ENCODE measurements at places on chromosomes 5 and 9.

GRCh38 chr9:133799716-133800115 lies 61.6 kb upstream of the SARDH start:
- DNase-seq: no peak

DNA sequence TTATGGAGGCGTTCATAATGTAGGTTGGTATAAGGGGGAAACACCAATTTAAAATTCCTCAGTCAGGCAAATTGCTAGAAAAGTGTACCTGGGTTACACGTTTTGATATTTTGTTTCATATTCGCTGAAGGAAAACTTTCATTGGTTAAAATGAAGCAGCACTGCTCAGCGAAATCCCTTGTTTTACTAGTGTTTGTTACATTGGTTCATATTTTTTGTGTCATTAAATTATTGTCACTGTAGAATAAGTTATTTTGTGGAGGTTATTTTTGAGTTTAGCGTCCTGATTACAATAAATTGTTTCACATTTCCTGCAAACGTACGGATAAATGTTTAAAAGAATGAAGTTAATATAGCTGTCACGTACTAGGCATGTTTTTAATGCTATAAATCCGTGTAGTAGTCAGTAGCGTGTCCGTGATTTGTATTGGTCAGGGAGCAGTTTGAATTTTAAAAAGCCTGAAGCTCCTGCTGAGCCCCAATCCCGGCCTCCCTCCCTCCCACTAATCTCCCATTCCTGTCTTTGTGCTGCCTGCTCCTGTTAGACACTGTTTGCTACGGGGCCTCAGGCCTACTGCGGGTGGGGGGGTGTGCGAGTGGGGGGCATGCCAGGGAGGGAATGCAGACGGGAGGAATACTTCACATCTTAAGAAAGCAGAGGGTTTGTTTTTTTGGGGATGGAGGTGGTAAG lies 2.0 kb downstream of the NIPBL start:
- no peak for DNase-seq

GRCh38 chr5:31383734-31384133 lies 148.2 kb downstream of the DROSHA start:
- DNase-seq: no peak

DNA sequence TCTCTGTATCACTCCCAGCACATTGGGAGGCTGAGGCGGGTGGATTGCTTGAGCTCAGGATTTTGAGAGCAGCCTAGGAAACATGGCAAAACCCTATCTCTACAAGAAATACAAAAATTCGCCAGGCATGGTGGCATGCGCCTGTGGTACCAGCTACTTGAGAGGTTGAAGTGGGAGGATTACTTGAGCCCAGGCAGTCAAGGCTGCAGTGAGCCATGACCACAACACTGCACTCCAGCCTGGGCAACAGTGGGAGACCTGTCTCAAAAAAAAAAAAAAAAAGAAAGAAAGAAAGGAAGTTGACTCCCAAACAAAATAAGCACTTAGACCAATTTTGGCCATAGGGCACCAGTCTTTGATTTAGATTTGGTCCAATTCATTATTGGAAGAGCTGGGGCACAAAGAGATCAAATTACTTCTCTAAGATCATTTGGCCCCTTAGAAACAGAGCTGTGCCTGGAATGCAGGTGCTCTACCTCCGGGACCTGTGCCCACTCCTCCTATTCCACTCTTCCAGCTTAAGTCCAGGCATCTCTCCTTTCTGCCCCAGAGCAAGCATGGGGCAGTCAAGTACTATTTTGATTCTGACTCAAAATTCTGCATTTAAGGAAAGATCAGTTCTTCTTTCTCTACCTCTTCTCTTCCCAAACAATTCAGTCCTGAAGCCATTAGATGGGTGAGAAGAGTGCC lies 59.0 kb downstream of the ALDH7A1 start:
- no peak for DNase-seq

- no peak for DNase-seq
Measured at GRCh38 chr9:19698960-19699359, 89.9 kb downstream of the SLC24A2 start.

GRCh38 chr9:131840220-131840619 lies 100.3 kb upstream of the RAPGEF1 start:
- no peak for DNase-seq

- DNase-seq: no peak
Measured at GRCh38 chr9:123757547-123757946, 172.4 kb downstream of the DENND1A start.

DNA sequence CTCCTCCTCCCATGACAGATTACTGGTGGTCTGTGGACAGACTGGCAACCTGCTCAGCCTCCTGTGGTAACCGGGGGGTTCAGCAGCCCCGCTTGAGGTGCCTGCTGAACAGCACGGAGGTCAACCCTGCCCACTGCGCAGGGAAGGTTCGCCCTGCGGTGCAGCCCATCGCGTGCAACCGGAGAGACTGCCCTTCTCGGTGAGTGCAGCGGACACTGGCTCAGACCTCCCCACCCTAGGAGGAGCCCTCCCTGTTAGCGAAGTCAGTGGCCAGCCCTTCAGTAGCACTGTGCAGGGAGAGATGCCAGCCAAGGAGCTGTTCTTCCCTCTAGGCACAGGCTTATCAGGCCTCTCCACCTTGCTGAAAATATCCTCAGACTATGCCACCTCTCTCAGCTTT lies 143.5 kb downstream of the SAXO1 start:
- no peak for DNase-seq

DNA sequence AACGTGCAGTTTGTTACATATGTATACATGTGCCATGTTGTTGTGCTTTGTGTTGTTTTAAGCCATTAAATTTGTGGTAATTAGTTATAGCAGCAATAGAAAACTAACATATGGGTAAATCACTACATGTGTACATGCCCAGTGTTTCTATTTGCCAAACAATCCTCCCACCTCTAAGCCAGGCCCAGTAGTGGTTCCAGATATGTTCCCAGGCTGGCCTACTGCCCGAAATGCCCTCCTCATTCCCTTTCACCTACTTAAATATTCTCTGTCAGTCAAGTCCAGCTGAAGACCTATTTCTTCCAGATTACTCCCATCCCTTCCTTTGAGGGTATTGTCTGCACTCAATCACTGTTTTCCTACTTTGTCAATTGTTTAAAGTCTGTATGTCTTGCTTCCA lies 24.1 kb upstream of the AGGF1 start:
- DNase-seq: no peak

- peak; percentile 53 for DNase-seq
Measured at GRCh38 chr9:6567140-6567591, 78.4 kb downstream of the GLDC start.

GRCh38 chr5:3886524-3887451 lies 291.2 kb downstream of the IRX1 start:
- no peak for DNase-seq

DNA sequence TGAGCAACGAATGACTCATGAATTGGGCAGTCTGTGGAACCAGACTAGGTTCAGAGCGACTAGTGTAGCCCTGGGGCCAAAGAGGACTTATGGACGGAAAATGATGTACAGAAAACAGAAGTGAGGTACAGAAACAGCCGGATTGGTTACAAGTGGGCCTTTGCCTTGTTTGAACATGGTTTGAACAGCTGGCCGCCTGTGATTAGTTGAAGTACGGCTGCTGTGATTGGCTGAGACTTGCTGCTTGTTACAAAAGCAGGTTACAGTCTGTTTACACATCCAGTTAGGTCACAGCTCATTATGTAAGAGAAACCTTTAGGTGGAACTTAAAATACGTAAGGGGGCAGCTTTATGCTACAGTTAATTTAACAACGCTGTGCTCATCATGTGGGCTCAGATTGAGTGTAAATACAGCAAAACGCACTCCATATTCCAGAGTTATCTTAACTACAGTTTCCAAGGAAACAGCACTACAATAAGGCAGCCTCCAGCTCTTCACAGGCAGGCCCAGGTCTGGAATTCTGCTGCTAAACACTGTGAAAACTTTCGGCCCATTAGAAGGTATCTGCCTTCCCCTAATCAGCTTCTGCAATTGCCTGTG lies 6.5 kb downstream of the AMACR start:
- no peak for DNase-seq

- no peak for DNase-seq
Measured at GRCh38 chr5:121698690-121699089, 153.0 kb upstream of the FTMT start.

GRCh38 chr5:27437594-27438200 lies 399.3 kb upstream of the CDH9 start:
- no peak for DNase-seq

DNA sequence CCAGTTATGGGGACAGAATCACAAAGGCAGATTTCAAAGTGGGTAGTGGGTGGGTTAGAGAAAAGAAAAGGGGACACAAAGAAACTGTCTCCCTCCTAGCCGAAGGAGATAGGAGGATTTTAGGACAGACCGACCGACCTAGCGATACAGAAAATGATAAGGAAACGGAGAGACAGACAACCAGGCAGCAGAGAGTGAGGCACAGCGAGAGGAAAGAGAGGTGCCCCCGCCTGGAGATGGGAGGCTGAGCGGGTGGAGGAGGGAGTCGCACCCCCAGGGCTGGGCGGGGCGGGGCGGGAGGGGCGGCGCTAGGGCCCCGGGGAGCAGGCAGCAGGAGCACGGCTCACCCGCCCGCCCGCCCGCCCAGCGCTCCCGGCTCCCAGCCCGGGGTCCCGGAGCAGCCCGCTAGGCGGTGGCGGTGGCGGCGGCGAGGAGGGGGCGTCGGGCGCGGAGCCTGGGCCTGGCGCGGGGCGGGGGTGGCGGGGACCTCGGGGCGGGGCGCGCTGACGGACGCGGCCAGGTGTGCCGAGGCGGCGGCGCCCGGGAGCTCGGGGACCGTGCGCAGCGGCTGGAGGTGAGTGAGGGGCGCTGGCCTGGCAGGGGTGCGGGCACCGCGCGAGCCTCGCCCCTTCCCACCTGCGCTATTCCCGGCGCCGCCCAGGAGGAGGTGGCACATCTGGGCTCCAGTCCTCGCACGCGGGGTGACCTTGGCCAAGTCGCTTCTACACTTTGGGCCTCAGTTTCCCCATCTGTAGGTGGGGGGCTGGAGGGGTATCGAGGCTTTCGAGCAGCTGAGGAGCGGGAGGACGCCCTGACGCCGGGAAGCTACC lies 15.9 kb upstream of the SYNPO start:
- no peak for DNase-seq

- no peak for DNase-seq
Measured at GRCh38 chr5:64914396-64914795, 145.7 kb downstream of the CWC27 start.

DNA sequence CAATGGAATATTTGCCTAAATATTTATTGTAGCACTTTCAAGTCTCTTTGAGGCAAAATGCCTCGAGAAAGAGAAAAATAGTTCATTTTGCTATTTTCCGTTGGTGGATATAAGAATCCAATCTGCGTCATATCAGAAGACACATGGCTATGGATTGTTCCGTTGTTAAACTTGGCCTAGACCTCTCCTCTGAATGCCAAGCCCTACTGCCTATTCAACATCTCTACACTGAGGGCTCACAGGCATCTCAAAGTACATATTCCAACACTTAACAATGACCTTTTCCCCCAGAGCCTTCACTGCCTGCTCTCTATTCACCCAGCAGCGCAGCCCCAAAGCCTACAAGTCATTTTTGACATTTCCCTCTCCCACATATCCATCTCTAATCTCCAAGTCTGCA lies 350.1 kb downstream of the GLIS3 start:
- DNase-seq: no peak

DNA sequence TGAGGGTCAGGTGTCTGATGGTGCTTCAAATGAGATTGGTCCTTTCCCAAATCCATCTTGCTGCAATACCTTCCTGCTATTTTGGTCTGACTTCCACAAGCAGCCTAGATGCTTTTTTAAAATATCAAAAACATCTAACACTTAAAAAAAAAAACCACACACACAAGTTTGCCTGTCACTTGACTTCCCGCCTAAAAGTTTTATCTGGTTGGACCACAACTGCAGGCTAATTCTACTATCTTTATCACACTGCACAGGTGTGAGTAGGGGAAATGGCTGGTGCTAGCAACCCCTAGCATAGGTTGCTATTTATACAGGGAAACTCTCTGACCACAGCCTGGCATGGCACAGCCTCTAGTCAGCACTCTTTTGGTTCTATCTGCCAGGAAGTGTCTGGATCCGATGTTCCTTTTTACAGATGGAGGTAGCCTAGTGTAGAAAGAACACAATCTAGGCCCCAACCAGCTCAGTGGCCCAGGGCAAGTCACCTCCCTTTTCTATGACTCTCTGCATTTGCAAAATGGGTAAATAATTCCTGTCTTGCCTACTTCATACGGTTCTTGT lies at the start of gene HEMGN:
TSS of gene HEMGN (minus strand) at position 92 of the 564 bp plus-strand sequence. CDS start at position 56, 36 bp downstream.
- DNase-seq: no peak

GRCh38 chr9:18526685-18527084 lies 52.7 kb downstream of the ADAMTSL1 start:
- no peak for DNase-seq

GRCh38 chr5:78006449-78006848 lies 230.3 kb upstream of the TBCA start:
- DNase-seq: no peak

- no peak for DNase-seq
Measured at GRCh38 chr5:148924817-148925216, 98.4 kb downstream of the ADRB2 start.

GRCh38 chr5:113694576-113694975 lies 181.1 kb downstream of the YTHDC2 start:
- DNase-seq: no peak

DNA sequence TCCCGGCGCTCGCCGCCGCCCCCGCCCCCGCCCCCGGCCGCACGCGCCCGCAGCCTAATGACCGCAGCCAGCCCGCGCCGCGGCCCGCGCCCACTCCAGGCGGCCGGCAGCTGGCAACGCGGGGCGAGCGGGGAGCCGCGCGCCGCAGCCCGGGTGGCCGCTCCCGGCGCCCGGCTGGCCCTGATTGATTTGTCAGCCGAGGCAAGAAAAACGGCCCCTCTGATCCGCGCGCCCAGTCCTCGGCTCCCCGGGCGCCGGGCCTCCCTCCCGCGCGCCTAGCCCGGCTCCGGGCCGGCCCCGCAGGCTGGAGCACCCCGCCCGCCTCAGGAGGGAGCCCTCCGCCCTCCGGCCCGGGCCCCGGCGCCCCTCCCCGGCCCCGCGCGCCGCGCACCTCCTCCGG lies 11.9 kb upstream of the LHX2 start:
- no peak for DNase-seq

- DNase-seq: no peak
Measured at GRCh38 chr5:68418201-68418600, 202.6 kb downstream of the PIK3R1 start.

DNA sequence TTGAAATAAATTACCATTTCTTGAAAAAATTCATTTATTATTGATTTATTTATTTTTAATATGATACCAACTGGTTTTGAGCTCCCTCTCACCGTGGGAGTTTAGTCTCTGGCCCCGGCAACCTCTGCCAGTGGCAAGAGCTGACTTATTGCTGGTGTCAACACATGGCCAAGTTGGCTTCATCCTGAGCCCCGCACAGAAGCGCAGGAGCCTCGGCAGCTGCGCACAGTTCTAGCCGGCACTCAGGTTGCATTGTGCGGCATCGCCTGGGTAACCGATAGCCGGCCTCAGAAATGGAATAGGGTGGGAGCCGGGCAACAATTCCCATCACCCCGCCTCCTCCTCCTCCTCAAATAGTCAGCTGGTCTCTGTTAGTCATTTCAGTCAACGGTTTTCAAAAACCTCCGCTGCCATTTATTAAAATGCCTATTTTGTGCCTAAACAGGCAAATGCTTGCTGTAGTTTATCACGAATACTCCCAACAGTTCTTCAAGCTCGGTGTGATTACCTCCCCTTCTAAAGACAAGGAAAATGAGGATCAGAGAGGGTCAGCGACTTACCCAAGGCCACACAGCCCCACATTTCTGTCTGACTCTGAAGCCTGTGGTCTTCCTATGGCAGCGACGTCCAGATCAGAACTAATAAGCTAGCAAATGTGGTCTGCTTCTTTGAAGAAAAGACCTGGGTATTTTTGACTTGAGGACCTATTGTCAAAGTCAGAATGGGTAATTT lies 15.7 kb upstream of the MSX2 start:
- no peak for DNase-seq

GRCh38 chr9:103802068-103802467 lies 292.0 kb upstream of the SMC2 start:
- DNase-seq: no peak

GRCh38 chr9:13588151-13589033 lies 308.9 kb upstream of the MPDZ start:
- no peak for DNase-seq

All from CD14-positive monocyte (primary cell).